ENCODE measurements at places on chromosomes 3 and 15.

- no peak for DNase-seq
Measured at GRCh38 chr15:81085213-81085612, 48.9 kb upstream of the CFAP161 start.

- no peak for DNase-seq
Measured at GRCh38 chr3:150985711-150986110, 13.2 kb upstream of the CLRN1 start.

DNA sequence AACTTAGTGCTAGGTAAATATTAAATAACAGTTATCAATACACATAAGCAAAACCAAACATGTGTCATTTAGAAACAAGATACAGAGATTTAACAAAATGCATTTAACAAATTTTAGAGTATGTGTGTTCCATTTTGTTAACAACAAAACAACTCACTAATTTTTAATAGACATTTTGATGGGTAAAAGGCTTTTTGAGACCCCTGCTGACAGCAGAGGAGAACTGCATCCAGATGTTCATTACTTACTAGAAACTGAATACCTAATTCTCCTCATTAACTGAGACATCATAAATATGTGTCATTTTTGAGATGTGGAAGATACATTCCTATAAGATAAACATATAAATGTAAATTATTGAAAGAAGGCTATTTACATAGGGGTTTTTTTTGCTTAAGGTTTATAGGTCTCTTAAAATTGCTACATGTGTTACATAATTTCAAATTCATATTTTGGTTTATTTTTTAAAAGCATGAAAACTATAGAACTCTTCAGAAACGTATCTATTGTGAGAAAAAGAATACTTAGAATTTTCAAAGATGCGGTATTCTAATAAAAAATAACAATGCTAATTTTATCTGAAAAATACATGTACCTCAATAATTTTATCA is 1009.8 kb downstream of the TUSC7 start:
- DNase-seq: no peak

DNA sequence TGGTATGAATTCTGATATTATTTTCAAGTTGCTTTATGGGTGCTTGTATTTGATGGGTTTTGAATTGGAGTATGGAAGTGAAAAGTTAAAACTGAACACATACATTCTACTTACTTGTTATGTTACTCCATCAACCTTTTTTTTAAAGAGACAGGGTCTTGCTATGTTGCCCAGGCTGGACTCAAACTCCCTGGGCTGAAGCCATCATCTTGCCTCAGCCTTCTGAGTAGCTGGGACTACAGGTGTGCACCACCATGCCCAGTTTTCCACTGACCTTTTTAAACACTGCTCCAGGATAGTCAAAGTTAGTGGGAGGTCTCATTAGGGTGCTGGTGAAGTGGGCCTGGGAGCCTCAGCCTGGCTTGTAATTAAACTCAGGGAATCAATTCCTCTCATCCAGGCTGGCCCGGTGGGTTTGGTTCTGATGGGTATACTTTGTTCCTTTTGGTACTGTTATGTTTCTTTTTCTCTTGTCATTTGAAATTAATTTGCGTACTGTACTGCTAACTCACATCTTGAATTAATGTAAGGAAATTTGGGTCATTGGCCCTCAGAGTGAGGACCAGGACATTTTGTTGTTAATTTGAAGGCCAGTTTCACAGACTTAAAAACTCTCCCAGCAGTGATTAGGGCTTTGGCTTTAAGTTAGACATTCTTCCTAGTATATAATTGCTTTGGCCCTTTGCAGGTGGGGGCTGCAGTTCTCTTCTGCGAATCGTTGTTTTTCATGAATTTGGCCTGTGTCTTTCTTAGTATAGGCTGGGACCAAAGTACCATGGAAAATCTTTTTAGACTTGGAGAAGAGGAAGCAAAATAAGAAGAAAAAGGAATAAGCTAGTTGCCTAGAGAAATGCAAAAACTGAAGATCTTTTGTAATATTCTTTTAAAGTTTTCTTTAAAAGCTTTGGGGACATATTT is 66.9 kb downstream of the FNDC3B start:
- DNase-seq: no peak

- no peak for DNase-seq
Measured at GRCh38 chr3:122299872-122300460, 25.1 kb upstream of the CSTA start.

DNA sequence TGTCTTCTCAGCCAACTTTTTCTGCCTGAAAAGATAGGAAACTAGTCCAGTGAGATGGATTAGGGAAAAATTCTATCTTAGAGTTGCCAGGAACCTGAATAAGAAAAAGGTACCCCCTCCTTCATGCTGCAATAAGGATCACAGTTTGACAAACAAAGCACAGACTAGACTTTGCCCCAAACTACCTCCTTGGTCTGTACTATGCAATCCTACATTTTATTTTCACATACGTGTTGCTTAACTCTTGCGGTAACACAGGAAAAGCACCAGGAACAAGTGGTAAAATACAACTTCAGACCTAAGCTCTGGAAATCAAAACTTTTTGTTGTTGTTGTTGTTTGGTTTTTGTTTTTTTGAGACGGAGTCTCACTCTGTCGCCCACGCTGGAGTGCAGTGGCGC is 11.3 kb upstream of the IL12A start:
- DNase-seq: no peak

DNA sequence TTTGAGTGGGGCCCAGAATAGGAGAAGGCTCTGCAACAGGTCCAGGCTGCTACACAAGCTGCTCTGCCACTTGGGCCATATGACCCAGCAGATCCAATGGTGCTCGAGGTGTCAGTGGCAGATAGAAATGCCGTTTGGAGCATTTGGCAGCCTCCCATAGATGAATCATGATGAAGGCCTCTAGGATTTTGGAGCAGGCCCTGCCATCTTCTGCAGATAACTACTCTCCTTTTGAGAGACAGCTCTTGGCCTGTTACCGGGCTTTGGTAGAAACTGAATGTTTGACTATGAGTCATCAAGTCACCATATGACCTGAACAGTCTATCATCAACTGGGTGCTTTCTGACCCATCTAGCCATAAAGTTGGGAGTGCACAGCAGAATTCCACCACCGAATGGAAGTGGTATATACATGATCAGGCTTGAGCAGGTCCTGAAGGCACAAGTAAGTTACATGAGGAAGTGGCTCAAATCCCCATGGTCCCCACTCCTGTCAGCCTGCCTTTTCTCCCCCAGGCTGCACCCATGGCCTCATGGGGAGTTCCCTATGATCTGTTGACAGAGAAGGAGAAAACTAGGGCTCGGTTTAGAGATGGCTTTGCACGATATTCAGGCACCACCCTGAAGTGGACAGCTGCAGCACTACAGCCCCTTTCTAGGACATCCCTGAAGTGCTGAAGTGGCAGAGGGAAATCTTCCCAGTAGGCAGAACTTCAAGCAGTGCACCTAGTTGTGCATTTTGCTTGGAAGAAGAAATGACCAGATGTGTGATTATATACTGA is 971.4 kb downstream of the MCTP2 start:
- DNase-seq: no peak

DNA sequence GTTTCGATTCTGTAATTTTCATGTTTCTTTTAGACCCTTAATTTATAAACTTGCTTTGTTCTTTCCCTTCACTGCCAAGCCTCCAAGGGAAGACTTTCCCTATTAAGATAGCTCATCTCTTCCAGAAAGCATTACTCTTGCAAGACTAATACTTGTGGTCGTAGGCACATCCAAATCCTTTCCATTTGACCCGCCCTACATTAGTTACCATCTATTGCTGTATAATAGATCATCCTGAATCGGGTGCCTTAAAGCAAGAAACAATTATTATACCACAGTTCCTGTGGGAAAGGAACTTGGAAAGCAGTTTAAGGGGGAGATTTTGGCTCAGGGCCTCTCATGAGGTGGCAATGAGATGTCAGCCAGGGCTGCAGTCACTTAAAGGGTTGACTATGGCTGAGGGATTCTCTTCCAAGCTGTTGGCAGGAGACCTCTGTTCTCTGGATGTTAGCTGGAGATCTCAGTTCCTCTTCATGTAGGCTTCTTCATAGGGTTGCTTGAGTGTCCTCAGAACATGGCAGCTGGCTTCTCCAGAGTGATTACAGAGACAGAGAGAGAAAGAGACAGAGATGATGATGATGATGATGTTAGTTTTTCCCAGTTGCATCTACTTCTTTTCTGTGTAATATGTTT is 570.4 kb upstream of the TGFBR2 start:
- no peak for DNase-seq

- no peak for DNase-seq
Measured at GRCh38 chr3:27380433-27381357, 11.5 kb upstream of the NEK10 start.

DNA sequence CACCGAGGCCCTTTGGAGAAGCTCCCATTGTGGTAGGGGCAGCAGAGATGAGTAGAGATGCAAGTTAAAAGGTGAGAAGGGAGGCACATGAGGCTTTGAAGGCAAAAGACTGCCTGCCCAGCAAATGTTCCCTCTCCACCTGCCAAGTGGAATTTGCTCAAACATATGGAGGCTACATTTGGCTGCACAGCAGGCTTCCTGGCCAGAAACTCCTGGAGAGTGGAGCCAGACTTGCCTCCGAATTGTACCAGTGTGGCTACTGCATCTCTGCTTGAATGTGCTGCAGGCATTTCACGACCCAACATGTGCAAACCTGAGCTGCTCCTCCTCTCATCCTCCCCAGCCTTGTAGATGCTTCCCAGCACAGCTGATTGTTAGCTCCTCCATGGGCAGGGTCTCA is 229.2 kb downstream of the ZNF621 start:
- no peak for DNase-seq

DNA sequence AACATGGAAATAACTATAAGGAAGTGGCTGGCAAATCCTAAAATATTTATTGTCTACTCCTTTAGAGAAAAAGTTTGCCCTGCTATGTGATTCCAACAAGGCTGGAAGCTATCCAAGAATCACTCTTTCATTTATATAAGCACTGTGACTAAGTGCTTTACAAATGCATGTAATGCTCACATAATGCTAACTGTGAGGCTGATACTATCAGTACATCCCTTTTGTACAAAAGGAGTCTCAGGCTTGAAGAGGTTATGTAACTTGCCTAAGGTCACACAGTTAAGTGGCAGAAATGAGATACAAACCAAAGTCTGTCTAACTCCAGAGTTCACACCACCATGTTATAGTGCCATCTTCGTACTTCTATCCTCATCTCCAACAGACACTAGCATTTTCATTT is 17.0 kb downstream of the TOPBP1 start:
- DNase-seq: peak; percentile 66

GRCh38 chr3:186362988-186363387 is 954 bp upstream of the DGKG start:
- DNase-seq: no peak

DNA sequence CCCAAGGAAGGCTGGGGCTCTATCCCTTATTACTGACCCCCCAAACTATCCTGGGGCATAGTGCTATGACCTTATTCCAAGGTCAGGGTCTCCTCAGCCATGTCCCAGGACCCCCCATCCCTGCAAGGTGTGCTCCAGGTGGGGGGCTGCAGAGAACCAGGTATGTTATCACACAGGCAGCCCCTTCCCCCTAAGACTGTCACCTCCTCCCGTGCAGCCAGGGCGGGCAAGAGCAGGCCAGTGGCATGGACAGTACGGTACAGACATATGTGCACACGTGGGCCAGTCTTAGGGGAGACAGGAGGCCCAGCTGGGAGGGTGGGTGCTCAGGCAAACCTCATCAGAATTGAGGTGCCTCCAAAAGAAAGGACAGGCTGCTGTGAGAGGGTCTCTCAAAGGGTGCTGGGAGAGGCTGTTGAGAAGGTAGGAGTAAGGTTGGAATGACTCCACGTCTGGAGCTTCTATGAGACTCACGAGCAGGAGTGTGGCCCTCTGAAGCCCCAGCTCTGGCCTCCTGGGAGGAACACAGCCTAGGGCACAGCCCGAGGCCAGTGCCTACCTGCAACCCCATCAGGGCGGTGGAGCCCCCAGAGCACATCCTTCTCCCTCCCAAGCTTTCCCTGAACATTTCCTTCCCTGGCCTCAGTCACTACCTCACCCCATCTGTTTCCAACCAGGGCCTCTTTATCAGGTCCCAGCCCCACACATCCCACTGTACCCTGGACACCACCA is 1.7 kb upstream of the COL7A1 start:
- no peak for DNase-seq

GRCh38 chr3:100110162-100110561 is 4.1 kb downstream of the FILIP1L start:
- DNase-seq: no peak

DNA sequence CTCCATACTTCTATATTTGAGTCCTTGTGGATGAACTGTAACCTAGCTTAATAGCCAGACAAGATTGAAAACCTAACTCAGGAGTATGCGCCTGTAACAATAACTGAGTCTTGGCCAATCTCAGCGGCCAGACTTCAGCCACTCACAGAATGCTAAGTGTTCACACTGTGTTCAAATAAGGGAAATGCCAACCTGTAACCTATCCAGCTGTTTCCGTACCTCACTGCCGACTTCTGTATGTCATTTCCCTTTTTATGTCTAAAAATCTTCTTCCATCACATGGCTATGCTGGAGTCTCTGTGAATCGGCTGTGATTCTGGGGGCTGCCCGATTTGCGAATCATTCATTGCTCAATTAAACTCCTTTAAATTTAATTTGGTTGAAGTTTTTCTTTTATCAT is 169.2 kb downstream of the NFKBIZ start:
- DNase-seq: no peak

- no peak for DNase-seq
Measured at GRCh38 chr3:177157492-177157891, 39.8 kb downstream of the TBL1XR1 start.

DNA sequence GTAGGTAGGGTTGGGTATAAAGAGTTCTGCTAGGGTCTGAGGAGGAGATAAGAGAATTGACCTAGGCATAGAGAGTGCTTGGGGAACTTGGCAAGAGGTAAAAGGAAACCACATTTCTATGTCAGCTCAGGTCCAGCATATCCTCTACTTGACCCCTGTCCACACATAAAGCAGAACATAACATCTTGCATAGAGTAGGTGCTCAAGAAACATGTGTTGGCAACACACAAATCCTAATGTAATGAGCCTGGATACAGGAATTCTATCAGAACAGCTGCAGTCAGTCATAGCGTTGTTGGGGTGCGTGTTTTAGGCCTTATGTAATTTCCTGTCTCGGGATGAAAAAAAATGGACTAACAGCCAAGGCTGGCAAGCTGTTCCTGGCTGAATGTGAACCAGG is 35.0 kb upstream of the PLCL2 start:
- peak; percentile 18 for DNase-seq

- no peak for DNase-seq
Measured at GRCh38 chr3:46460051-46460450, 4.7 kb downstream of the LTF start.
